ENCODE measurements at places on chromosomes 16 and 17.

GRCh38 chr17:77615703-77616253 is 342.7 kb upstream of the TNRC6C start:
- no peak for DNase-seq

DNA sequence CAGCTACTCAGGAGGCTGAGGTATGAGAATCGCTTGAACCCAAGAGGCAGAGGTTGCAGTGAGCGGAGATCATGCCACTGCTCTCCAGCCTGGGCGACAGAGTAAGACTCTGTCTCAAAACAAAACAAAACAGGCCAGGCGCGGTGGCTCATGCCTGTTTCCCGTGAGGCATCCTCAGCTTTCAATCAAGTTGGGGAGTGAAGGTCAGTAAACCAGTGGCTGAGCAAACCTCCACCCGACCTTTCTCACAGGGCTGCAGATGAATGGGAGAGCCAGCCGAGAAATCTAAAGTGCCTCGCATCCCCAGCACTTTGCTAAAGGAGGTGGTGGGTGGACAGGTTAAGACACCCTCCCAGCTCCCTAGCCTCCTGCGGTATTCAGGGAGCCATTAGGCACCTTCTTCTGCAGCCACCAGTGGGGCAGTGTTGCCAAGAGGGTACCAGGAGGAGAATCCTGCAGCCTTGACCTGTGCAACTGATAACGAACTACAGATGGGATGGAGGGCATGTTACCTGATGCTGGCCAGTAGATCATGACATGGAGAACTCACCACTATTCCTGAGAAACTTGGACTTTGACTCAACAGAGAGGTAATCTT is 59.0 kb downstream of the KPNA2 start:
- DNase-seq = no peak

GRCh38 chr16:67392301-67393059 is 818 bp downstream of the TPPP3 start:
- no peak for DNase-seq

DNA sequence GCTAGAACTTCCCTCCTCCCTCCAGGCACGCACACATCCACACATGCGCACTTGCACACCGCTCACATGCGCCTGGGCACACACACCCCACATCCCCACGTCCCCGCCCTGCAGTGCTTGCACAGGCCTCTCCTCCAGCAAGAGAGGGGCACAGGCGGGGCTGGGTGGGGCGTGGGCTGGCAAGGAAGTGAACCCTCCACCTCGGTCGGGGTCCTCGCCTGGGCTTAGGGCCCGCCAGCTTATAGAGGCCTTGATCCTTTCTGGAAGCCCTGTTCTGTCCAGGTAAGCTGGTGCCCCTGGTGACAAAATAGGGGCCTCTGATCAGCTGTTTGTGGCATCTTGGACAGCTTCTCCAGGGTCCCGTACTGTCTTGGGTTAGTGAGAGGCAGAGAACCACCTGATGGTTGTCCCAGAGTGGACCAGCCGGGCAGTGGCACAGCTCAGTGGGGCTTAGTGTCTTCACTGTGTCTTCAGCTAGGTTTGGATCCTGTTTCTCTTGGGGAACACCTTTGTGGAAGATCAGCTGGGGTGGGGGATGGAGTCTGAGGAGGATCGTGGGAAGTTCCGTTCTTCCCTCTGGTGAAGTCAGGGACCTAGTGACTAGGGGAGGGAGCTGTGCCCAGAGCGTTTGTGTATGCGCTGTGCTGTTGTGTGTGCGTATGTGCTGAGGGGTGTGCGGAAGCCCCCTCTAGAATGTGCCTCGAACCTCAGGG is 12.1 kb downstream of the TBX4 start:
- no peak for DNase-seq

DNA sequence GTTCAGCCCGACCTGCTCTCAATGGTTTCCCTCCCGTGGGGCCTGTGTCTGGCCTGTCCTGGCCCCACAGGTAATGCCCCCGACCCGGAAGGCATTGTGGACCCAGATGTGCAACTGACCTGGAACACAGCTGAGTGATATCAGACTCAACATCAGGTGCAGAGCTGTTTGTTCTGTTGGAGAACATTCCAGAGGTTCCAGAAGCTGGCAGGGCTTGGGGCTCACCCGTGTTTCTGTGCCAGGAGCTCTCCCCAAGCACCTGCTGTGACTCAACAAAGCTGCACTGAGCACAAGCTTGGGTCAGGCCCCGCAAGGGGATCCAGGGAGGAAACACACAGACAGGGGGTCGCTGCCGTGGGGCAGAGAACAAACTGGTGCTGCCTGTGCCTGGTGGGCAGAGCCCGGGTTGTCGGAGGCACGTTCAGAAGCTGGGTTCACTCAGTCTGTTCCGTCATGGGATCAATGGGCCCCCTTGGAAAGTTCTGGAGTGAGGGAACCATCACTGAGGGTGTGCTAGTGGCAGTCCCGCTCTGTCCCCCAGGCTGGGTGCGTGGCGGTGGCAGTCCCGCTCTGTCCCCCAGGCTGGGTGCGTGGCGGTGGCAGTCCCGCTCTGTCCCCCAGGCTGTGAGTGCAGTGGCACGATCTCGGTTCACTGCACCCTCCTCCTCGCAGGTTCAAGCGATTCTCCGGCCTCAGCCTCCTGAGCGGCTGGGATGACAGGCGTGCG is 22.1 kb downstream of the HS3ST6 start:
- DNase-seq = no peak

DNA sequence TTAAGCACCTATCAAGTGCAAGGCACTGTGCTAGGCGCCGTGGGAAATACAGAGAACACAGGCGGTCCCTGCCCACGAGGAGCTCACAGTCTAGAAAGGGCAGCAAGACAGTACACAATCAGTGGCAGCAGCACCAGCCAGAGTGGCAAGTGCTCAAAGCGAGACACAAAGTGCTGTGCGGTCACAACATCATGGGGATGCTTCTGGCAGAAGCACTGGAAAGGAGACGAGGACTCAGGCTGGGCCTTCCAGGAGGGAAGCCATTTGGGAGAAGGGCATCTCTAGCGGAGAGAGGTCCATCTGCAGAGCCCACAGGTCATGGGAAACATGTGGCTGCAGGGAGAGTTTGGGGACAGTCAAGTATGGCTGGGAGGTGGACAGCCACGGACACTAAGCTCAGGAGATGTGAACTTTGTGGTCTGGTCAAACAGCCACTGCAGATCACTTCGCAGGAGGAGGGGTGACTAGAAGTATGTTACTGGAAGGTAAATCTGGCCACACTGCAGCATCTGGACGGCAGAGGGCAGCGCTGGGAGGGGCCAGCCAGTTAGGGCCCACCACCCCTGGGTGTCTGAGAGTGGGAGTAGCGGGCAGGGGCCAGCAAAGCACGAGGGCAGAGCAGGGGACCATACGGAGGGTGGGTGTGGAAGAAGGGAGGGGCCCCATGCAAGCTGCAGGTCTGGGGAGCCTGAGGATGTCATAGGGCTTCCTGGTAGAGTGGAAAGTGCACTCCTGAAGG is 71.1 kb downstream of the N4BP1 start:
- DNase-seq = no peak

GRCh38 chr16:2697401-2697948 is 15.2 kb downstream of the KCTD5 start:
- DNase-seq = no peak

DNA sequence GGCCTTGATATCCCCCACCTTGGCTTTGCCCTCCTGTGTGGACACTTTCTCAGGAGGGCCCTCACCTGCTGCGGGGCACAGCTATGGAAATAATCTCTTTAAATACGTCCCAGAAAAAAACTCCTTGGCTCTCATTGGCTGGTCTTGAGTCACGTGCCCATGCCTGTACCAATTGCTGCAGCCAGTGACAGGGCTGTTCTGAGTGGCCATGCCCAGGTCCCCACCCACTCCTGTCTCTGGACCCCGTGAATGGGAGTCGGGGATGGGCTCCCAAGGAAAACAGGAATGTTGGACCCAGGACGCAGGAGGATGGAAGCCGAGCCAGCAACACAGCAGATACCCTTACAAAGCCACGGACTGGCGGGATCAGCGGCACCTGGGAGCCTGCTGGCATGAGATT is 53.1 kb upstream of the CDR2 start:
- DNase-seq = no peak

GRCh38 chr16:66365651-66366050 is 840 bp upstream of the CDH5 start:
- DNase-seq = peak; percentile 32

DNA sequence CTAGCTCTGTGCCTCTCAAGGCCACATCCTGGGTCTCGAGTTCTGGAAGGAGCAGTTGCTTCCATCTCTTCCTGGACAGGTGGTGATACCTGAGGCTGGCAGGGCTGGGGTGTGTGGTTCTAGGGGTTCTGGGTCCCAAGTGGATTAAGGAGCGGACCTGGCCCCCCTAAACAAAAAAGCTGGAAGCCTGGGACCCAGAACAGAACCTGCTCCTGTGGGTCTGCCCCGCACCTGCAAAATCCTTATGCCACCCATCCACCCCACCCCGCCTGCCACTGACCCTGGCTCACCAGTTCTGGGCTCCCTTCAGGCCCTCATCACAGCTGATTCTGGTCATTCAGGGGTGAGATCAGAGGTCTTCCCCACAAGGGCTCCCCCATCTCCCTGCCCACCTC is 44.8 kb downstream of the ADCY7 start:
- DNase-seq = no peak

GRCh38 chr17:14510136-14510535 is 209.3 kb downstream of the HS3ST3B1 start:
- peak; percentile 10 for DNase-seq

DNA sequence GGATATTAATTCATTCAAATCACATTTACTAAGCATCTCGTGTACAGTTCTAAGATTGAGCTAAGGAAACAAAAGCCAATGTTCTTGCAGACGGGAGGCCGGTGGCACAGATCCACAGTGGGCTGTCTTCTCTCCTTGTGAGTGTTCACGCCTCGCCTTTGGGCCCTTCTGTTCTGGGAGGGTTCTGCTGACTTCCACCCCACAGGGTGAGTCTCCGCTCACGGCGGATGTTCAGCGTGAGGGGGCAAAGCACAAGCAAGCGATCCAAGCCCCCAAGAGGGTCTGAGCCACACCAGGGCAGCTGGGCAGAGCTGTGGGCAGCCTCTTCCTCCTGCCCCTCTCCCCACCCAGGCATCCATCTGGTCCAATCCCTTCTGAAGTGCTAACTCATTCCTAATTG is 84.3 kb upstream of the DOC2B start:
- DNase-seq = no peak

- DNase-seq = no peak
Measured at GRCh38 chr17:6660101-6660500, 8.5 kb downstream of the C17orf100 start.

- peak; percentile 56 for DNase-seq
Measured at GRCh38 chr17:77321649-77322513, 181.1 kb downstream of the SEC14L1 start.

DNA sequence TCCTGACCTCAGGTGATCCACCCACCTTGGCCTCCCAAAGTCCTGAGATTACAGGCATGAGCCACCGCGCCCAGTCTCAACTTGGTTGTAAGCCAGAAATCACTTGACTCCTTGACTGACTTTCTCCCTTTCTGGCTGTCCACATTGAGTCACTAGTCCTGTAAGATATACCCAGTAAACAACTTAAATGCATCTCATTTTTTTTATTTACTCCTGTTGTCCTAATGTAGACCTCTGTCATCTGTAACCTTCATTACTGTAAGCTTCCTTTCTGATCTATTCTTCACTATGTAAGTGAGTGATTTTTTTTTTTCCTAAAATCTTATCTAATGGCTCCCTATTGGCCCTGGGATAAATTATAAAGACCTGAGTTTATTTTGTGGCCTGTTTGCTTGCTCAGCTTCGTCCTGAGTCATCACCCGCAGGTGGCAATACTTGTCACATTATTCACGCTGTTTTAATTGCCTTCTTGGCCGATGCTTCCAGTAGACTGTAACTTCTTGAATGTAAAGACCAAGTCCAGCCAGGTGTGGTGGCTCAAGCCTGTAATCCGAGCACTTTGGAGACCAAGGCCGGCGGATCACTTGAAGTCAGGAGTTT is 41.0 kb downstream of the PAFAH1B1 start:
- DNase-seq = peak; percentile 87

- no peak for DNase-seq
Measured at GRCh38 chr17:39155654-39156053, 4.2 kb upstream of the PLXDC1 start.

DNA sequence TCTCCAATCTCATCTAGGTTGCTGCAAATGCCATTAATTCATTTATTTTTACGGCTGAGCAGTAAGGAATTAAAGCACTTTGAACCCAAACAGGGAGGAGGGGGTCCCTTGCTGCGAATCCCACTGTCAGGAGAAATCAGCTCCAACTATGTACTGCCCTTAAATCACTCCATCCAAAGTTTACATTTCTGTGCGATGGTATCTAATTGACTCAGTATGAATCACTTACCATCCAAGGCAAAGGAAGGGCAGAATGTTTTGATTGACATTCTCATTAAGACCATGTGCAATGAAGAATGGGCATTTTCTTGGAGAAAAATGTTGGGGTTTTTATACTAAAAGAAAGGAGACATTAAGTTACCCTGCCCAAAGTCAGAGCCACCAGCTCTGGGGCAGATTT is 47.7 kb upstream of the XYLT1 start:
- DNase-seq = peak; percentile 23

- no peak for DNase-seq
Measured at GRCh38 chr17:30220414-30220813, 15.1 kb downstream of the SLC6A4 start.

DNA sequence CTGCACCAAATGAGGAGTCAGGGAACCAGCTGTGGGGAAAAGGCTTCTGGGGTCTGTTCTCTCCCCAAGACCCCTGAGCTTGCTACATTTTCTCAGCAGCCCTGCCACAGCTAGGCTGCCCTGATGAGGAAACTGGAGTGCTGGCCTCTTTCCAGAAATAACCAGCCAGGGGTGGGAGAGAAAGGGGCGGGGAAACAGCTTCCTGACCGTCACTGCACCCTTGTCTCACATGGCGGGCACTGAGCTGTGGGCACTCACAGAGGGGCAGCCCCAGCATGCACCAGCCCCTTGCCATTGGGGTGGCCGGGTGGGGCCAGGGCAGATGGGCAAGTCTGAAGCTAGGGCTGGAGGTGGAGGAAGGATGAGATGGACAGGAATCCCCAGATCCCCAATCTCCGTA is 2.9 kb downstream of the SRL start:
- DNase-seq = peak; percentile 28

- no peak for DNase-seq
Measured at GRCh38 chr16:15607700-15608396, 35.1 kb downstream of the MARF1 start.

DNA sequence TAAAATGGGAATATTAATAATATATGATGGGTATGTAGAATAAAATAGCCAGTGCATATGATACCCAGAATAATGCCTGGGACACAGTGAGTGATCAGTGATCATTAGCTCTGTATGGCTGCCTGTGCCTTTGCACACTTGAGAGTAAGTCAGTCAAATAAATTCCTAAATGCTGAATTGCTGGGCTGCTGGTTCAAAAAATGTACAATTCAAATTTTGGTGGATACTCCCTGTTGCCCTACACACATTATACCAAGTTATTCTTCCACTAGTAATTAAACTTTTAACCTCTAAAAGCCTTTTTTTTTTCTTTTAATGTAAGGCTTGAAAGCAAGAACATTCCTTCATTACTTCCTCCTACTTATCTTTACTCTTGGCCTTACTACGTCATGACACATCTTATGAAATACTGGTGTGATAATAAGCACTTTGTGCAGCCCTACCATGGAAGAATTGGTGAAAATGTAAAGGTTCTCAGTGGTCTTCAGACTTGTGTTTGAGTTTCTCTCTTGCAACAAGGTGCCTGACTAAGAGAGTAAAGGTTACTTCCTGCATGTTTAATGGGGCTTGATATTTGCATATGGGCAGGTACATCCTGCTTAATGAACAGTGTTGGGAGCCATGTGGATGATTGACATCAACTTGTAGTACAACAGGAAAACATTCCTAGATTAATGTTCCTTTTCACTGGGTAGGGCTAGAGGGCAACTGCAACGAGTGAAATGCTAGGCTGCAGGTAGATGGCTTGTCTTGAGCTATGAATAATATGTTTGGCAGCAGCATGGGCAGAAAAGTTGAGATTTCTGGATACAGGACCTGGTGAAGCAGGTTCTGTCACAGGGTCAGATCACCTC is 84.3 kb downstream of the PRKCA start:
- DNase-seq = no peak

Data from Daoy (cell line).